ENCODE measurements at places on chromosomes 16 and 17. TPM values are rescaled to one million over a fixed set of nuclear protein-coding genes. Genes with fewer than 3 reads are reported as not detected.

The SMIM22 gene
- 361 TPM for total RNA-seq

The PIK3R6 gene
- total RNA-seq, result 0.61 TPM

The NTN3 gene
- not detected for total RNA-seq

The GRAPL gene
- total RNA-seq, result 1.1 TPM

The GNG13 gene
- not detected for total RNA-seq

The CNTNAP4 gene
- not detected for total RNA-seq

The CCDC200 gene
- not detected for total RNA-seq

The KIF18B gene
- total RNA-seq, result 45.5 TPM

The MINK1 gene
- 172 TPM for total RNA-seq

The NOXO1 gene
- total RNA-seq, result 80.1 TPM

The KRT32 gene
- not detected for total RNA-seq

The REXO5 gene
- total RNA-seq, result 2.9 TPM

The FOXN1 gene
- total RNA-seq, result not detected

The SEPTIN12 gene
- total RNA-seq, result not detected

The GCGR gene
- not detected for total RNA-seq

The SLC16A11 gene
- total RNA-seq, result 0.40 TPM

The KRT40 gene
- 0.32 TPM for total RNA-seq

The CHST5 gene
- 142 TPM for total RNA-seq

The DNAI2 gene
- not detected for total RNA-seq

The NATD1 gene
- total RNA-seq, result 1.8 TPM

The PRRT2 gene
- 1.7 TPM for total RNA-seq

The ADAP2 gene
- total RNA-seq, result 5.6 TPM

The MYO19 gene
- 48.8 TPM for total RNA-seq

The SP6 gene
- total RNA-seq, result 8.7 TPM

The GUCY2D gene
- total RNA-seq, result 0.37 TPM

The LRRC46 gene
- 0.20 TPM for total RNA-seq

The OR2C1 gene
- total RNA-seq, result not detected

The ZG16 gene
- total RNA-seq, result 280 TPM

The LGALS9B gene
- total RNA-seq, result 25.8 TPM

The PLEKHH3 gene
- total RNA-seq, result 14.6 TPM

The CA4 gene
- 397 TPM for total RNA-seq

Measured in colonic mucosa (tissue), 4 donors.